Ecto neural progenitor cell (in vitro differentiated cells): ENCODE measurements at places on chromosomes 11 and 22.

- no peak for DNase-seq
These were observed 165.7 kb downstream of the CADM1 start for GRCh38 chr11:115338476-115338875.

- DNase-seq, result no peak
These were observed 741.8 kb upstream of the LUZP2 start for GRCh38 chr11:23755076-23755475.

- no peak for DNase-seq
These were observed 6.4 kb downstream of the PCNX3 start for GRCh38 chr11:65622011-65622410.

- DNase-seq, result no peak
These were observed 23.7 kb upstream of the SESN3 start for GRCh38 chr11:95254716-95255115.

GRCh38 chr11:128723531-128723930 is 29.7 kb downstream of the FLI1 start:
- no peak for DNase-seq

DNA sequence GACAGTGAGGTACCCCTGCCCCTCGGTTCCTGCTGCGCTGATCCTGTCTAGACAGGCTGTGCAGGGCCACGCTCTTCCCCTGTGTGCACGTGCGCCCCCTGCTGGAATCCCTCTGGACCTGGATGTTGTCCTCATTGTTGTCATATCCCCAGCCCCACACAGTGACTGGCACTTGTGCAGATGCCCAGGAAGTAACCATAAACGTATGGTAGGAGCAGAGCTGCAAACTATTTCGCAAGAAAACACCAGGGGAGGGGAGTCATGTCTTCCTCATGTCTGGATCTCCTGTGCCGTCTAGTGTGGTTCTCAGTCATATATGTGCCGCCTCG is 114.7 kb downstream of the CRYBB2 start:
- peak; percentile 83 for DNase-seq

DNA sequence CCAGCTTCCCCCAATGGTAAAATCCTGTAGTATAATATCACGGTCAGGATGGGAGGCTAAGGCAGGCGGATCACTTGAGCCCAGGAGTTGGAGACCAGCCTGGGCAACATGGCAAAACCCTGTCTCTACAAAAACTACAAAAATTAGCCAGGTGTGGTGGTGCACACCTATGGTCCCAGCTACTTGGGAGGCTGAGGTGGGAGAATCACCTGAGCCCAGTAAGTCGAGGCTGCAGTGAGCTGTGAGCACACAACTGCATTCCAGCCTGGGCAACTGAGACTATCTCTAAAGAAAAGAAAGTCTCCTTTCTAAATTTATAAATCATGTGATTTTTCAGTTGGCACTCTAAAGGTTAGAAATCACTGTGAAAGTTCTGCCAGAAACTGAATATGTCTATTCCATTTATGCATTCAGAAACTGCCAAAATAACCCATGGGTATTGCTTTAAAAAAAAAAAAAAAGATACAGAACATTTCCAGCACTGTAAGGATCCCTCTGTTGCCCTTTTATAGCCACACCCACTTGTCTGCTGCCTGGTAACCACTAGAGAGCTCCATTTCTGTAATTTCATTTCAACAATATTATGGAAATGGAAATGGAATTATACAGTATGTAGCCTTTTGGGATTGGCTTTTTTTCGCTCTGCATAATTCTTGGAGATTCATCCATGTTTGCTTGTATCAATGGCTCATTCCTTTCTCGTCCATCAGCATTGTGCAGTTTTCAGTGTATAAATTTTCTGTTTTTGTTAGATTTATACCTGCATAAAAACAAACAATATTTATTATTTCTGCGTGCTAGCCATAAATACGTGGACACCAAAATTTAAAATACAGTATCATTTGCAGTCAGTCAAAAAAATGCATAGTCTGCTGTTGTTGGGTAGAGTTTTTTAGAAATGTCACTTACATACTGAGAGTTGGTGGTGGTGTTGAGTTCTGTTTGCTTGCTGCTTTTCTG is 9.4 kb downstream of the CDC45 start:
- DNase-seq, result no peak

DNA sequence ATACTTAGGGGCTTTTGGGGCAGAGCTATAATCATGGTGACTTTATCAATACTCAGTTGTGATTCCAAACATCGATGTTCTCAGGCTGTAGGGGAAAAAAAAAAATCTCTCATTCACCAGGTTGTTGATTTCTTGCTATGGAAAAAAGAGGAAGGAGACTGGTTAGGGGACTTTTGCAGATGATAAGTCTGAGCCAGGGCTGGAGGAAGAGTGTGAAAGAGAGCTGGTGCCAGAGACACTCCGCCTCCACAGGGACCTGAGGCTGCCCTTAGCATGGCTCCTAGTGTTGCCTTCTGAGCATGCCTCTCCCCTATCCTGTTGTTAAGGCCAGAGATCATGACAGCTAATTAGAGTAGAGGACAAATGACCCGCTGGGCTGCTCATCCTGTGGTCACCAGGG is 16.9 kb downstream of the UPB1 start:
- DNase-seq, result no peak

DNA sequence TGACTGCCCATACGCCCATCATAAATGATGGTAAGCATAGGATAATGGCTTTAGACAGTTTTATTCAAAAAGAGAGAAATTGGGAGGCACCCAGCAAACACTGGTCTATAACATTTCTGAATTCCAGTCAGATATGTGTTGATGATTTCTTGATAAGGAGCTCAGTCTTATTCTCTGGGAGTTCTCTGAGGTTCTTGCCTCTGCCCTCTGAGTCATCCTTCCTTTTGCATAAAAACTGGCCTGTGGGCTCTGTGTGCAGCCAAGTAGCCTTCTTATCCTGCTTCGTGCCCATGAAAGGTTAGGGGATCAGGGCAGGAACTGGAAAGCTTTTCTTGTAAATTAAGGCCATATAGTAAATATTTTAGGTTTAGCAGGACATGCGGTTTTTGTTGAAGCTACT is 48.9 kb downstream of the FAR1 start:
- no peak for DNase-seq

DNA sequence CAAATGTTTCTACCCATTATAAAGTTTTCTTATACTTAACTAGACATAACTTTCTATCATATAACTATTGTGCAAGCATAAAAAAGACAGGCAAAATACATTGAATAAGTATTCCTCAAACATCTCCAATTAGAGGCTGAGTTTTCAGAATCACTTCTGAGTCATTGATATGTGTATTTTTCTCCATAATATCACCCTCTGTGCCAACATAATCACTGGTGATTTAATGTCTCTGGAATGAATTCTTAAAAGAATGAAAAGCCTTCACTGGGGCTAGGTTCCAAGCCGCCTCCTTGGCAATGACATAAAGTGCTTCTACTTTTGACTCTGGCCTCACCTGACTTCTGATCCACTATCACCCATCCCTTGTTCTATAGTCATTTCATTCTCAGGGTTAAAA is 197.0 kb upstream of the E2F8 start:
- no peak for DNase-seq

- no peak for DNase-seq
These were observed 63.0 kb downstream of the TNRC6B start for GRCh38 chr22:40240686-40241085.

- no peak for DNase-seq
These were observed 1.5 kb downstream of the DGKZ start for GRCh38 chr11:46348566-46349401.

- no peak for DNase-seq
These were observed 81.0 kb upstream of the RAB1B start for GRCh38 chr11:66187453-66187852.

GRCh38 chr22:27749597-27750225 is 51.8 kb downstream of the MN1 start:
- peak; percentile 67 for DNase-seq

- no peak for DNase-seq
These were observed 51.0 kb downstream of the PPFIBP2 start for GRCh38 chr11:7564803-7565202.

- DNase-seq, result peak; percentile 79
These were observed 497.2 kb downstream of the NTM start for GRCh38 chr11:131867457-131868257.

GRCh38 chr11:8055091-8055835 is 25.7 kb upstream of the TUB start:
- peak; percentile 52 for DNase-seq

GRCh38 chr22:20259327-20259688 is 8.8 kb downstream of the RTN4R start:
- no peak for DNase-seq

DNA sequence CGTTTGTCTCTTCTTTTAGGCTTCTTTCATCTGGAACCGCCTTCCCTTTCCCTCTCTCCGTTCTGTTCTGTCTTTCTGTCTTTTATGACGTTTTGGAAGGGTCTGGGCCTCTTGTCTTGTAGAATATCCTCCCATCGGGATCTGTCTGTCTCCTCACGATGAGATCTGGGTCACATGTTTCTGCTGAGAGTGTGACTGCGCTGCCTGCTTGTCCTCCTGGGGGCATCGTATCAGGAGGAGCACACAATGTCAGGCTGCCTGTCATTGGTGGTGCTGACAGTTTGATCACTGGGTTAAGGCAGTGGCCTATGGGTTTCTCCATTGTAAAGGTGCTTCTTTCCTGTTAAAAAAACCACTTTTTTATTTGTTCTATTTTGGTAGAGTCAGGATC is 60.4 kb upstream of the PARVG start:
- no peak for DNase-seq

GRCh38 chr22:24390576-24390975 is 36.8 kb upstream of the ADORA2A start:
- no peak for DNase-seq

- DNase-seq, result no peak
These were observed 87.7 kb downstream of the TMPRSS5 start for GRCh38 chr11:113618360-113618759.

DNA sequence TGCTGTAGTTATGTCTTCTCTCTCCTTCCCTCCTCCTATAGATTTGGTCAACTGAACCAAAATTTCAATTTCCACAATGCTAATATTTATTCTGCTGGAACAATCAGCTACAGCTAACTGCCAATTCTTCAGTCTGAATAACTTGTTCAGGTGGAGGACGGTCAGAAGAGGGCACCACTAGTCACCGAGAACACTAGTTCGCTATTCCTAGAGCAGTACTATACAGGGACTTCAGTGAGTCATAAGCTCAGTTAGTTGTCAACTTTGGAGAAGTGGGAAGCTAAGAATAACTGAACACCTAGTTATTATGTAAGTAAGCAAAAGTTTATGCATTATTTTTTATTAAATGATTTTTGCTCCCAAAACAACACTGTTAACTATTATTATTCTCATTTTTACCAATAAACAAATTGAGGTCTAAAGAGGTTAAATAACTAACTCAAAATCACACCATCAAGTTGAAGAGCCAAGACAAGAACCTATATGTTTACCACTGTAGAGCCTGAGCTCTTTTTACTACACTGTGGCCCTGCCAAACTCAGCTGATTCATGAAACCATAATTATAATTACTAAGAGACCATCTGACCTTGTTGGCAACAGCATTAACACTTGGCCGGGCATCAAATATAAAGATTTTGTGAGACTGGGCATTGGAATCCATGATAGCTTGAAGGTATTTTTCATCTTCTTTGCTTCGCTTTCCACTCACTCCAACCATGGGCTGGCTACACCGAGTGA is 59.0 kb downstream of the CEP57 start:
- peak; percentile 43 for DNase-seq

DNA sequence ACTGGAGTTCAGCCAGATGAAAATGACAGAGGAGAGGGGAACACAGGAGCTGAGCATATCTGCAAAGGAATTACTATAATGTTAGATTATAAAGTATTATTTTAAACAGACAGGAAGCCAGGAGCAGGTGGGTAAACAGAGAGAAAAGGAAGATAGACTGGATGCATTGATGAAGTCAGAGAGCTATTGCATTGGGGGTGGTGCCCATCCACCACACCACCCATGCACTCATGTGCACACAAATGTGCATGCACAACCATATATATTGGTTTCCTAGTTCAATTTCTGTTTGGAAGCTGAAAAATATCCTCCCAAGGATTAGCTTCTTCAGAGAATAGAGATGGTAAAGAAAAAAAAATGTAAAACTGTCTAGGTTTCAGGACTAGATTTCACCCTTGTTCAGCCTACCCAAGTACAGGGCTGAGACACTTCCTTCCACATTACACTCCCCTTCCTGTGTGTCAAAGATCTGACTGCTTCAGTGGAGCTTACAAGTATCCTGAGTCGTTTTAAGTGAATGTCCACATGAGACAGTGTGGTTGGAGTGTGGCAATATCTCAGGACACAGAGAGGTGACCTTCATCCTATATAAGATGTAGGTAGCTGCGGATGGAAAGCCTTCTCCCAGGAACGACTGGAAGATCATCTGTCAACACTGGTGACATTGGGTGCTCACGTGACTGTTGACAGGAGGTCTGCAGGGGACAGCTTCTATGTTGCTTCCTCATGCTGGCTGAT is 12.2 kb upstream of the SMPD1 start:
- no peak for DNase-seq

- no peak for DNase-seq
These were observed 5.2 kb upstream of the PTGDR2 start for GRCh38 chr11:60860943-60861342.

- DNase-seq, result no peak
These were observed 5.7 kb downstream of the LTBP3 start for GRCh38 chr11:65552388-65552951.

DNA sequence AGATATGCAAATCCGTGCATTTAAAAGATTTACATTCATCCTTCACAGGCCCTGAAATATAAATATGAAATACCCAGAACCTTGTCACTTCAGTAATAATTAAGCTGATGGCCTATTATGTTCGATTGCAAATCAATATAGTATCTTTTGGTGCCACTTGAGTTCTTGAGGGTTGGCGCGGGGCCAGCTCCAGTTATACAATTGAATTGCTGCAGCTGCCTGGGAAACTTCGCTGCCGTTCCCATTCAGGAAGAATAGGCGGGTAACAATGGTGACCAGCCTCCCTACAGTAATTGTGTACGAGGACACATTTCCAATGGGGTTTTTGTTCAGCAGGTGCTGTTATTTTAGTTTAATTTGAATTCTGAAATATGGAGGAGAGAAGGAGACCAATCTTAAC is 451.2 kb downstream of the INSC start:
- no peak for DNase-seq

- no peak for DNase-seq
These were observed 199.2 kb downstream of the MN1 start for GRCh38 chr22:27602390-27602789.

GRCh38 chr11:72591785-72592502 is 82.3 kb downstream of the PDE2A start:
- DNase-seq, result no peak

- no peak for DNase-seq
These were observed 198.8 kb downstream of the FAT3 start for GRCh38 chr11:92423115-92424034.
